Muscle of back (tissue), 13 donors: ENCODE measurements at places on chromosomes 7 and 10.
A peak's percentile ranks its signal among the peaks of the same experiment; 100 is the strongest.

DNA sequence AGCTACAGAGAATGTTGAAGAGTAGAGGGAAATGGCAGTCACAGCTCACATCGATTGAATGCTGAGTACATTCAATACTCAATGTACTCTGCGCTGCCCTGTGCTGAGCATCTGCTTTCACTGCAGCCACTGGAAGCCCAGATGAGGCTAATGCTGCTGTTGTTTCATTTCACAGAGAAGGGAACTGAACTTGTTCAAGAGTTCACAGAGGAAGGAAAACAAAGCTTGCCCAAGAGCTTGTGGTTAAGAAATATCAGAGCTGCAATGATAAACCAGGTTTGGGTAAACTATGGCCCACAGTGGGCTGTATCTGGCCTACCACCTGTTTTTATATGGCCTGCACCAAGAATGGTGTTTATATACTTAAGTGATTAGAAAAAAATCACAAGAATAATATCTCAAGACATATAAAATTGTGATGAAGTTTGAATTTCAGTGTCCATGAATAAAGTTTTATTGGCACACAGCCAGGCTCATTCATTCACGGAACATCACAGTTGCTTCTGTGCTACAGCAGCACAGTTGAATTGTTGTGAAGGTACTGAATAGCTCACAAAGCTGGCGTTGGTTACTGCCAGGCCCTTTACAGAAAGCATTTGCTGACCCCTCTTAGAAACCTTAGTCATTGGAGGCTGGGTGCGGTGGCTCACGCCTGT lies 64.1 kb downstream of the CFAP58 start:
- no peak for DNase-seq

- no peak for DNase-seq
These were observed 123.5 kb upstream of the FERD3L start for GRCh38 chr7:19268737-19269136.

GRCh38 chr7:111486472-111487142 lies 75.7 kb downstream of the IMMP2L start:
- peak; percentile 65 for DNase-seq

DNA sequence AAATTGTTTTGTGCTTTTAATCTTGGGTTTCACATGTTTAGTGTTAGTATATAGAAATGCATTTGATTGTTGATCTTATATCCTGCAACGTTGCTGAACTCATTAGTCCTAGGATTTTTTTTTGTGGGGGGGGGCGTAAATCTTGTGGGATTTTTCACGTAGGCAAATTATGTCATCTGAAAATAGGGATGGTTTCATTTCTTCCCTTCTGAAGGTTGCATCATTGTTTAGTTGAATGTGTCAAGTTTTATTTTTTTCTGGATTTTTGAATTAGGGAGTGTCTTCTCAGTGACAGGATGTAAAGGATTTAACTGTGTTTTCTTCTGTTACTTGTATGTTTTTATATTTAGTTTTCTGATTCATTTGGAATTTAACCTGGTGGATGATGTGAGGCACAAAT lies 26.7 kb downstream of the MKLN1 start:
- no peak for DNase-seq

GRCh38 chr10:79272353-79272752 lies 74.9 kb upstream of the PPIF start:
- DNase-seq = no peak

GRCh38 chr7:129768614-129769399 lies 157.3 kb downstream of the NRF1 start:
- no peak for DNase-seq
